Cerebellum (tissue), 4 donors: ENCODE measurements at places on chromosomes 3 and 15.

GRCh38 chr3:100073049-100073713 is 41.1 kb downstream of the FILIP1L start:
- DNase-seq: no peak

DNA sequence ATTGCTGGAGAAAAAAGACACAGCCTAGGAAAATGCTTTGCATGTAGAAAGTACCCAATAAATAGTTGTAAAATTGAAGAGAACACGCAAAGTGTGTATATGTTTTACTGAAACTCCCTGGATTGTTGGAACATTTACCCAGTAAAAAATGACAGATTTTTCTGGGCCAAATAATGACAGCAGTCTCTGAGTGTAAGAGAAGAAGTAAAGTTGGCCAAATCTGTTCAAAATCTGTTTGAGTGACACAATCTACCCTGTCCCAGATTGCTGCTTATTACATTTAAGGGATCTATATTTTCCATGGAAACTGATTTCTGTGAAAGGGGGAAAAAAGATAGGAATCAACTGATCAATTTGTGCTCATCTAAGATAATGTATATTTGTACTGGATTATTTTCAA is 267.9 kb downstream of the TUSC7 start:
- no peak for DNase-seq

- DNase-seq: no peak
These were observed 88.4 kb downstream of the APBA2 start for GRCh38 chr15:28974142-28974541.

DNA sequence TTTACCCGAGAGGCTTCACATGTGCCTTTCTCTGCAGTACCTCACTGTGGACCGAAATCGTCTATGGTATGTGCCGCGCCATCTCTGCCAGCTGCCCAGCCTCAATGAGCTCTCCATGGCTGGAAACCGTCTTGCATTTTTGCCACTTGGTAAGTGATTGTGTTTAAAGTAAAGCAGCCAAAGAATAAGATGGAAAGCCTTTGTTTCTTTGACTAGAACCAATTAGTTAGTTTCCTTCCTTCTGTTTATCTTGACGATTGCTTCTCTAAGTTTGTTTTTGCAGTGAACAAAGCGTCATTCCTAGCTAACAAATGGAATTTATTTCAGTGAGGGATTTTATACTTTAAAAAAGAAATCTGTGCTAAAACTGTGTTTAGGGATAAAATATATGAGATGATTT is 82.7 kb downstream of the LRRC28 start:
- DNase-seq: no peak

DNA sequence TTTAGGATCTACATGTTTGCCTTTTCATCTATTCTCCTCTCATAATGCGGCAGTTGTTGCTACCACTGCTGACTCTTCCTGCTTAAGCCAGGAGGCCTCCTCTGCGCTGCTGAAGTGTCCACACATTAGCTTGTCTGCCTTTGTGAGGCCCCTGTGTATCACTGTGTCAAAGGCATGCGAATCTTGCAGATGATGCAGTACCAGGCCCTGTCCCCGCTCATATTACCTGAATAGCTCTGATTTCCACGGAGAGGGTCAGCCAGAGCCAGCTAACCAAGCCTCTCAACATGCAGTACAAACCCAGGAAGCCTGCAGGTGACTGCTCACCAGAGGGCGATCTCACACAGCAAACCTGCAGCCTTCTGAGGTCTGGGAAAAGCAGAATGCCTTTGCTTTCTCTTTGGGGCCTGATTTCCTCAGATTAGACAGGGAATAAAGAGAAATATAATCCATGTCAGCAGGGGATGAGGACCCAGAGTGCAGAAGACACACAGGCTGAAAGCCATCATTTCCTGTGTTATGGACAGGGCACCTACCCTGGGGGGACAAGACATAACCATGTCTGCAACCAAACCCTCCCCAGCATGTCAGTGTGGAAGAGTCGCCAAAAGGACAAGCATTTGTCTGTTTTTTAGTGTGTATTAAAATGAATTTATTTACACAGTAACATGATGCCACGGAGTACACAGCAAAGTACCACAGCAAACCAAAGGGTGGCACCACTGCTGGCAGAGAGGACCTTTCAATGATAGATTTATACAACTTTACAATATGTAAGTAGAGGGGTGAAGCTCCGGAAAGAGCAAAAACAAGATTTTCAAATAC is 36.8 kb upstream of the TSPAN3 start:
- DNase-seq: peak; percentile 77

DNA sequence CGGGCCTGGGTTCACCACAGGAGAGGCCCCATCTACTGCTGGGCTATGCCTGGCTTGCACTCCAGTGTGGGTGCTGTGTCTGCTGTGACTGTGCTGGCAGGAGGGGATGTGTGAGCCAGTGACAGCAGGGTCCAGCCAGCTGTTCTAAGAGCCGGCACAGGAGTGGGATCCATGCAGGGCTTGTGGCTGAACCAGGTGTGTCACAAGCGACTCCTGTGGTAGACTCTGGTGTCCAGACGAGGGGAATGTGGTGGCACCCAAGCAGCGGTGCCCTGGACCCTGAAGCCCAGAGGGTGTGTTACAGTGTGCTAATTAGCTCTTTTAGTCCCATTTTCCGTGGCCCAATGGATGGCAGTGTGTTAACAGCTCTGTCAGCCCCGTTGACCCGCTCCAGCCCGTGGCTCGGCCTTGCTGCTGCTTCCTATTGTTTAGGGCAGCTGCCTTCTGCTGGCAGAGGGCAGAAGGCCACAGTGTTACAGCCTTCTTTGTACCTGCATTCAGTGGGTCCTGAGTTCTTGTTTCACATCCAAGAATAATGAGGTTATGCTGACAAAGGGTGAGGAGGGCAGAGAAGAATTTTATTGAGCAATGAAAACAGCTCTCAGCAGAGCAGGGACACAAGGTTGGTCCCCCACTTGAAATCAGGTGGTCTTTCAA is 78.5 kb upstream of the RNU6-1 start:
- no peak for DNase-seq

DNA sequence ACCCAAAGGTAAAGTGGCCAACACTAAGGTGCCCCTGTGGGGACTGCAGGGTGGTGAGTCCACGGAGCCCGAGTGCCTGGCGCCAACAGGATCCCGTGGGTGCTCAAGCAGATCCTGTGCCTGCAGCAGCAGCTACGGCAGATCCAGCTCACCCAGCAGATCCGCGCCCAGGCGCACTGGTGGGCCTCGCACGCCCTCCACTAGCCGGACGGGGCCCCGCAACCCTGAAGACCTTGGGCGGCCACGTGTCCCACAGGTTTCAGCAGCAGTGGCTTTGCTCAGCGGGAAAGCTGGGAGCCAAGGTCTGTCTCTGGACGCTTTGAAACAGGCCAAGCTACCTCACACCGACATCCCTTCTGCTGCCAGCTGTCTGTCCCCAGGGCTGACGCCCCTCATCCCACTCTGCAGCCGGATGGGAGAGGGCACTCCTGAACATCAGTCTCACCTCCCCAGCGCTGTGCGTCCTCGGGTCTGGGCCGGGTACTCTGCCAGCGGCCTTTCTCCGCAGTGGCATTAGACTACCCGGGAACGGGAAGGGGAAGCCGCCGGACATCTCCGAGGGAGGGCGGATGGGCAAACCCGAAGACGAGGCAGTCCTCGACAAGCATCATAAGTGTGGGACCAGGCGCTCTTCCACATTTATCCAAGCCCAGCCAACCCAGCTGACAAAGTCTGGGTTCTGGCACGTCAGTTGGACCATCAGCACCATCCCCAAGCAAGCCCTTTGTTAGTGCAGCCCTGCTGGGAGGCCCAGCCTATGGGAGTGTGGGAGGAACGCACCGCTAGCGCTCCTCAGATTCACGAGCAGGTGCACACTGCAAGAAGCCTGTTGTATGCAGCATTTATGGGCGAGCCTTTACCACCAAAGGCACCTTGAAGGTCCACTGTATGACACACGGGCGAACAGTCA is 212.6 kb upstream of the UBE2E2 start:
- no peak for DNase-seq

DNA sequence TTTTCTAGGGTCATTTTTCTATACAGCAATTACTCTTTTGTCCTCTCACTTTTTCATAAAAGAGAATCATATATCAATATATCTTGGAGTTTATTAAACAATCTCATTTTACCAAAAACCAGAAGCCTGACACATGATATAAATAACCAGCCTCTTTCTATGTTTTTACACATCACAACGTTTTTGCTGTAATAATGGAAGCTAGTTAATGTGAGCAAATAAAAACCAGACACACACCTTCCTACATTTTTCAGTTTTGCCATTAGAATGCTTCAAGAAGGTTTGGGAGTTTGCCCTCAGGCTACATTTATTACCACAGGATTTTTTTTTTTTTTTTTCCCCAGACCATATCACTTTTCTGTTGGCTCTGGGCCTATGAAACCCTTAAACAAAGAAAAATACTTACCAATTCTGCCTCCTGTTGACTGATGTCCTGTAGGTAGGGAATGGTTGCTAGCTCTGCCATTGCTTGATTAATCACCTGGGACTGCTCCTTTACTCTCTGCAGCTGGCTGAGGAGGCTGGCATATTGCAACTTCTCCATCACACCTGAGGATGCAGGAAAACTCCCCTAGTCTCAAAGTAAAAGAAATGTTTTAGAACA is 165.5 kb downstream of the ECT2 start:
- no peak for DNase-seq

- DNase-seq: no peak
These were observed 73.9 kb upstream of the TMEM108 start for GRCh38 chr3:132964266-132964665.

DNA sequence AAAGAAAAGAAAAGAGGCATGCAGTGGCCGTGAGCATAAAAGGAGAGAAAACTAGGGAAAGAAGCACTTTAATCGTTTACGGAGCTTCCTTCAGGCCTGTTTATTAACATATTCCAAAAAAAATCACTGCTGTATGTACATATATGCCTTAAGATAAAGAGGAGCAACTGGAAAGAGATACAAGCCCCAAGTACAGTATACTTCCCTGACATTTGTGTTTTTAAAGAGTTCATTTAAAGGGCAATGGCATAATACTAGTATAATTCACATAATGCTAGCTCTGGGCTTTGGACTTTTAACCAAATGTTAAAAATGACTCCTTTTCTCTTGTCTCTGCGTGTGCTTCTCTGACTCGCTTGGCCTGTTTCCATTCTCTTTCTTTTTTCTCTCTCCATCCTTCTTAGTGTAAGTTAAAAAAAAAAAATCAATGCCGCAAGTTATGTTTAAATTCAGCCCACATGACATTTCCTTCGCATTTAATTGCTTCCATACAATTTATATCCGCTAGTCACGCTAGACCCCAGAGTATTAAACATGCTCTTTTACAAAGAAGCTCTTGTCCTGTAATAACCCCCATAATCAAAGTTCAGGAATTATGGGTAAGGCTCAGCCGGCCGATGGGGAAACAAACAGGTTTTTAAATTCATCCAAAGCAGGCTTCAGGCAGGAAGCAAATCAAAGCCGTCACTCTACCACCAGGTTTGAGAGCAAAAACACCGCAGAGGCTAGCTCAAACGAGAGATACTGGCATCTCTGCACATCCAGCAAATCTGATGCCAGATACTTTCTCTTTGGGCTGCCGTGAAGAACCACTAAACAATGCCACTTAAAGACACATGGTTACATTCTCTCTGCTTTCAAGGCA is 19.4 kb downstream of the WWTR1 start:
- no peak for DNase-seq

DNA sequence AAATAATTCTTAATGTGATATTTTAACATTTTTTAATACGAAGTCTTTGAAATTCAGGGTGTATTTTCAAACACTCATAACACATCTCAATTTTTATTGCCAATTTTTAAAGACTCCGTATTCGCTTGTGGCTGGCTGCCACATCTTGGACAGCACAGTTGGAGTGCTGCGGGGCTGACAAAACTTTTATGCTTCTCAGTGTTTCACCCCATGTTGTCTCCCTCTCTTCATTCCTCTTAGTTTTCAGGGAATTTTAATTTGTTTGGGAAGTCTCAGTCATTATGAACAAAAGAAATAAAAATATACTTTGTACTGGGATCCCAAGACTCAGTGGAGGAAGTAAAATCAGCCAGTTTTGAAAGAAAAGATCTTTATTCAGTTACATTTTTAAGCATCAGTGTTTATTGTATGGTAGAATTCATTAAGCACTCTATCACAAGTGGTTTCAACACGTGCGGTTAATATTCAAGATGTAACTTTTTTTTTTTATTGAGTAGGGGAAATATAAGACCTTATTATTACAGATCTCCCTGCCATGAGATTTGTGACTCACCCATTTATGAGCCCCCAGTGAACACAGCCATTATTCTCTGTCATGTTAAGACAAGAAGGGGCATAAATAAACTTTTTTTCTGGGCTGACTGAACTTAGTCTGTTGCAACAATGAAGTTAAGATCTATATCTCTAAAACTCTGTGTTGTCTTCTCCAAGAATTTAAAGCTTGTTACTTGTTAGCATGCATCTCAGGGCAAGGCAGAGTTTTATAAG is 26.8 kb downstream of the KAT2B start:
- no peak for DNase-seq

DNA sequence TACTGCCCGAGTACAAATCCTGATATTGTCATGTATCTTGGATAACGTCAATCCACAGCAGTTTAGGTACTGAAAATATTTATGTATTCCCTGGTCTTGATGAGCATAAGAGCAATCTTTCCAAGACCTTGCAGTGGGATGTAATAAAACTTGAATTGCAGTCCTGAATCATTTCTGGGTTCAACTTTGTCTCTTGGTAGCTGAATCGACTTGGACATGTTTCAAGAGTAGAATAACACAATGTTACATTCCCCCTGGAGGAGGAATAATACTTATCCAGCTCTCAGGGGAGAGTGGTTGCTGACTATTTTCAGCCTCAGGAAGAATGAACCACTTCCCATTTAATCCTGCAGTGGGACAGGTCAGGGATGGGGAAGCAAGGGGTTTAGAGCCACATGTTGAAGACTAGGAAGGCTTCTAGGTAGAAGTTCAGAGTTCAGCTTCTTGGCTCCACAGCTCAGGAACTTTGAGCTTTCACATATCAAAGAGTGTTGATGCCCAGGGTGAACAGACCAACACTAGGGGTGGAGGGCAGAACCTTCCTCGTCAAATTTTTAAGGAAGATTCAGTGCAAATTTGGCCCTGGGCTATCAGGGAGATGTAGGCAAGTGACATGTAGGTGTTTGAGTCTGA is 43.4 kb upstream of the GPD1L start:
- no peak for DNase-seq

GRCh38 chr3:170773682-170774425 is 96.1 kb downstream of the RPL22L1 start:
- no peak for DNase-seq

DNA sequence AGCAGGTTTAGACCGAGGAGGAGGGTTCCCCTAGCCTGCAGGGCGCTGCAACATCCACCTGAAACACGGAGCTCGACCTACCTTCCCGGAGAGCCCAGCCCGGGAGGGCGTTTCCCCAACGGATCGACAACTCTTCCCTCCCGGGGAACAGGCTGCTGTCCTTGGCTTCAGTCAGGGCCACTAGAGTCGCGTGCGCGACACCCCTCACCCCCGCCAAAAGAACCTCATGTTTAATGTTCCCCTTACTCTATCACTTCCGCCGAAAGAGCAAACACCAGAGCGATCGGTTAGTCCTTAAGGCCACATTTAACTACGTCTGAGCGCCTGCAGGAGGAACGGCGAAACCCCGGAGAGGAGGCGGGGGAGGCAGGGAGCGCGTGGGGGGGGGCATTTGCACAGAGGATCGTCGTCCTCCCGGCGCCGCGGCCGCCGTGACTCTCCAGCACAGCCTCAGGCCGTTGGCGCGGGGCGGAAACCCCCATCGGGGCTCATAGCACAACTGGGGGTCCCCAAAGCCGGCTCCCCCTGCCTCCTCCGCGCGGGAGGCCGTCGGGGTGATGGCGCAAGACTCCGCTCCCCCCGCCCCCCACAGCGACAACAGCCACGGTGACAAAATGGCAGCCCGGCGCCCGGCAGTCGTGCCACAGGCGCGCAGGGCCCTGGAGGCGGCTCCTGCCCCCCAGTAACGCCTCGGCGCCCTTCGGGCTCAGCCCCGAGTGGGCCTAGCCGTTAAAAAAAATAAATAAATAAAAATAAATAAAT is 3.2 kb downstream of the ANP32A start:
- peak; percentile 61 for DNase-seq
